Endothelial cell (in vitro differentiated cells): ENCODE measurements at places on chromosomes 12 and 14. TPM values are rescaled to one million over a fixed set of nuclear protein-coding genes. Genes with fewer than 3 reads are reported as not detected.

DNA sequence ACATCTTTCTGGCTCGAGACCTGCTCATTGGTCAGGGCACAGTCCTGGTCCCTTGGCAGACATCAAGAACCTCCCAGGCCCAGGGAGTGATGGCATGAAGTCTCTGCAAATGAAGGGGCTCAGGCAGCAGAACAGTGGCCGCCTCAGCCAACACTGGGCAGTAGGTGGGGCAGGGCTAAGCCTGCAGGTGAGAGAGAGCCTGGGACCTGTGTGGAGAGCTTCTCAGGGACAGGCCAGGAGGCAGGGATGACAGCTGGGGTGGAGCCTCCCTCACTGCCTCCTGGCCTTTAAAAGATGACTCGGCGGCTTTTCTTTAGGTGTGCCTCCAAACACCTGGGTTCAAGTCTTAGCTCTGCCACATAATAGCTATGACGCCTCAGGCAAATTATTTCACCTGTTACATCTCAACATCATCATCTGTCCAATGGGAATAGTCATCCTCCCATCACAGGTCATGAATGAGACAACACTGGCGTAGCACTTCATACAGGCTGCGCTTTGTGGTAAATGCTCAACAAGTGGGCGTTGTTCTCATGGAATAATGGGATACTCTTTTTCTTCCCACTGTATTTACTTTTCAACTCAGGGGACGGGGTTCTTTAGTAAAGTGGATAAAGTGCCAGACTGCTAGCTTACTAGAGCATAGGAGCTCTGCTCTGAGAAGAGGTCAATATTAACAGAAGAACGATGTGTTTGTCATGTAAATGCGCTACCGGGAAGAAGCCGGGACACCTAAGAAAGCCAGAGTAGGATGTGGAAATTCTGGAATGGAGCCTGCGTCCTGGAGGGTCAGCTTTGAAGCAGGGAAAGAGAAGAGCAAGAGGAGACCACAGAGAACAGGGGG lies 277.4 kb downstream of the FOXN3 start:
- no peak for DNase-seq

DNA sequence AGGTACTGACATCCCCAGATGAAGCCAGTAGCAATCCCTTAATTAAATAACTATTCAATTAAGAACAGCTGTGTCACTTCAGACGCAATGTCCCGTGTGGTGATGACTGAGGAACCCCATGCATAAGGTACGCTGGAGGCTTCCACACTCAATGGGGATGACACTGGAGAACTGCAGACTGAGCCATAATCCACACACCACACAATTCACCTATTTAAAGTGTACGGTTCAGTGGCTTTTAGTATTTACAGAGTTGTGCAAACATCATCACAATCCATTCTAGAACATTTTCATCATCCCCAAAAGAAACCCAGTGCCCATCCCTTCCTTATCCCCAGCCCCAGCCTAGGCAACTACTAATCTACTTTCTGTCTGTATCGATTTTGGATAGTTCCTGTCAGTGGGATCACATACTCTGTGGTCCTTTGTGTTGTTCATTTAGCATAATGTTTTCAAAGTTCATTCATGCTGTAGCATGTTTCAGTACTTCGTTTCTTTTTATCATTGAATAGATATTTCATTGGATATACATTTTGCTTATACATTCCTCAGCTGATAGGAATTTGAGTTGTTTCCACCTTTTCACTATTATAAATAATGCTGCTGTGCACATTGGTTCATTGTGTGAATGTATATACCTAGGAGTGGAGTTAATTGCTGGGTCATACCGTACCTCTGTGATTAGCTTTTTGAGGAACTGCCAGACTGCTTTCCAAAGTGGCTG lies 61.1 kb downstream of the NINJ2 start:
- DNase-seq: no peak

- DNase-seq: no peak
These were observed 20.2 kb upstream of the MLEC start for GRCh38 chr12:120666571-120667390.

DNA sequence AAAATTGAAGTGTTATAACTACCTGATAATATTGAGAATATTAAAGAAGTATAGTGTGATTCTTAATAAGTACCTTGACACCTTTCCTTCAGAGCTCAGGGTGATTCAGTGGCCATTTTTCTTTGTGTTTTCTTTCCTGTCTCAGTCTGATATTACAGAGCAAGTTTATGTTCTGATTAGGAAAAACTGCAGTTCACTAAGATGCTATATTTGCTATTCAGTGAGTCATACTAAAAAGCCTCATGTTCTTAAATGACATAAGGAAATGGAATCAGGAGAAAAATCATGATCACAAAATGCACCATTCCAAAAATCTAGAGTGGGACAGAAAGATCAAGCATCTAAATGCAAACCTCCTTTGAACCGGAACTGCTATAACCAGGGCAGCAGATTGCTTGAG lies 390.6 kb upstream of the ATP2B1 start:
- no peak for DNase-seq

- no peak for DNase-seq
These were observed 177.8 kb downstream of the GXYLT1 start for GRCh38 chr12:41966916-41967315.

DNA sequence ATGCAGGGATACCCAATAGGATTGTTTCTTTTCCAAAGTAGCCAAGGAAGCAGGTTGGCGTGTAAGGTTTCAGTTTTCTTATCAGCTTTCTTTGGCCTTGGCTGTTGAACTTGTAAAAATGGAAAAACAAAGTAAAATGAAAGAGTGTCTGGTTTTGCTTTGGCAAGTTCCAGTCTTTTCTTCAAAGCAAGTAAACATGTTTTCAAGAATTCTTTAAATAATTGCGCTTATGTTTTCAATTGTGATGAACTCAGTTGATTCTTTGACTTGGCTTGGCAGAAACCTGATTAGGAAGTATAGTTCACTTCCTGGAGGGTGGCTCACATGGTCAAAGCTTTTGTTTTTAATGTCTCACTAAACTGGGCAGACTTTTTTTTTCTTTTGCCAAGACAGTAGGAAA lies 112.2 kb upstream of the USP44 start:
- no peak for DNase-seq

- DNase-seq: no peak
These were observed 62.0 kb downstream of the DYRK2 start for GRCh38 chr12:67710582-67710981.

DNA sequence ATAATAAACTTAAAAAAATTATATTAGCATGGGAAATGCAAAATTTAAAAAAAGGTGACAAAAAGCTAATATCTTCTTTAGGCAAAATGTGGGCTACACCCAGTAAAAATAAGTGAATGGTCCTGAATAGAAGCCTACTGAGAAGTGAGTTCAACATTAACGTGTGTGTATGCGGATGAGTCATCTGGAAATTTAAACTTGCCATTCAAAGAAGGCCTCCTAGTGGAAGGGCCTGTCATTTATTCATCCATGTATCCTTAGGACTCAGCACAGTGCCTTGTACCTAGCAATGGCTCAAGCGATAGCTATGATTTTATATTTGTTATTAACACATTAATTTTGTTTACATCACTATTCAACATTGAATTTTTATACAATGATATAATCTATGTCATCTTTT lies 226.2 kb downstream of the NUBPL start:
- no peak for DNase-seq

DNA sequence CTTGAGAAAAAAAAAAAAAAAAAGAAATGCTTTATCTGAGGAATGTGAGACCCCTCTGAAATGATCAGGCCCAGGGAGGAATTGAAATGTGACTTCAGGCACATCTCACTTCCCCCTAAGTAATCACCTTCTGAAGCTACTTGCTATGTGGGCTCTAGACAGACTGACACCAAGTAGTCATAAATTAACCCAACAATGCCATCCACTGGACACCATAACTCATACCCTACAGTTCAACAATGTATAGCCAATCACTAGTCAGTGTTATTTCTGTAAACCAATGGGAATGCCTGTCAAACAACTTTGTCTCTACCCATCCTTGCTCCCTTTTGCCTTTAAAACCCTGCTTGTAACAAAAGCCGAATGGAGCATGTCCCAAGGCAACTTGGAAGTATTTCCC lies 182.7 kb upstream of the TMPO start:
- no peak for DNase-seq

DNA sequence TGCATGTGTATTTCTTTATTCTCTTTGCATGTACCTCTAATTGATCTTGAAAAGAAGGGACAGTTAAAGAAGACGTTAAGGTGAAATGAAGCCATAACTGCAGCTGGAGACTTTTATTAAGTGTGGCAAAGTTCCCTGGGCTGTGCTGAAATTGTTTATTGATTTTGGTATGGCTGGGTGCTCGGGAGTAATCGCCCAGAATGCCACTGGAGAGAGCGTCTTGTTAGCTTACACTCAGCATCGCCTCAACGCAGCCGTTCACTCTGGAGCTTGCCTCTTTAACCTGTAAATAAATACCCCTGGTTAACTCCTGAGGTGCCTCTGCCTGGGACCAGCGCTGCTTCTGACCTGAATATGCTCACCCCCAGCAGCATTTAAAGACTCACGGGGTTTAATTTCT lies 98.6 kb downstream of the GPATCH2L start:
- no peak for DNase-seq

DNA sequence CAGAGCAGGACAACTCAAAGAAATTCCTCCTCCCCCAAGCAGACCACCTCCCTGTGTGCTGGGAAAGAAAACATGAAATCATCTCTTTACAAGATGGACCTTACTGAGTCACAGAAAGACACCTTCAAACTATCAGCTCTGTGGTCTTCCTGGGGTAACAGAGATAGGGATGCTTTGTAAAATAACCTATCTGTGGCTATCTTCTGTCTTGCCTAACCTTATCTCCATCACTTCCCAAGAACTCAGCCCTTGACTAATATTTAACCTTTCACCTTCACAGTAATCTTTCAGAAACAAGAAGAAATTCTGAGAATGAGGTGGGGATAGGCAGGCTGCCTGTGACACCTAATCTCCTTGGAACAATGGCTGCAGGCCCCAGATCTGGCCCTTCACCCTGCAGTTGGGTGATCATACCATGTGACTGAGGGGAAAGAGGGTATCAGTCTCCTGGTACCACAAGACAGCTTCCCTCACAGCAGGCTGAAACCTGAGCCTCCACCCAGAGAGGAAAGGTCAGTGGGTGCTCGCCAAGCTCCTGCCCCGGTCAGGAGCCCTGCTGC lies 27.4 kb upstream of the CEBPE start:
- no peak for DNase-seq

DNA sequence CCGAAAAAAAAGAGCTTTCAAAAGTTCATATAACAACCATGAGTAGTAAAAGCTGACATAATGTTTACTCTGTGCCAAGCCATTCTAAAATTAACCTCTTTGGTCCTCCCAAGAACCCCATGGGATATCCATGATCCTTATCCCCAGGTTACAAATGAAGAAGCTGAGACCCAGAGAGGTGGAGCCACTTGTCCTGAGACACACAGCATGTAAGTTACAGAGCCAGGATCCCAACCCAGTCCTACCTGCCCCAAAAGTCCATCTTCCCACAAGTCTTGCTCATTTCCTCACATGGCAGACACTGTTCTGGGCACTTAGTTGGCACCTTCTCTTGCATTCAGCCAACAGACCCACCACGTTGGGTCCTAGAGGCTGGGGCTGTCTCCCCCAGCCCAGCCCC lies 37.1 kb downstream of the TRPV4 start:
- DNase-seq: no peak

DNA sequence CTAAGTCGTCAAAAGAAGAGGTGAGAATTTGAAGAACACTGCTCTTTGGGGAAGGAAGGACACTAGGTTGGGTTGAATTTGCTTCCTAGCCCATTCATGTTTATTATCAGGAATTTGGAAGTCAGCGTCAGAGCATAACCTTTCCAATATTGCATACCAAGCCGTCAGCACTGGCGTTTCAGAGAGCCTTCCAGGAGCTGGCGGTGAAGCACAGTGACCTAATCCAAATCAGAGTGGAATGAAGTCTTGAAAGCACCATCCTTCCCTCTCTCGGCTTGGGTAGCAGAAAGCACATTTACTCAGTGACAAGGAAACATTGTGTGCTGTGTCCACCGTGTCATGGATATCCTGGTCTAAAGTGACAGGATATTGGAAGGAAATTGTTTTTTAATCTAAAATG lies 240.3 kb upstream of the PELI2 start:
- no peak for DNase-seq

GRCh38 chr12:125861299-125862281 lies 796.4 kb downstream of the AACS start:
- no peak for DNase-seq

- DNase-seq: no peak
These were observed 233.7 kb downstream of the MON2 start for GRCh38 chr12:62700091-62700880.

GRCh38 chr14:94770251-94770749 lies 387 bp upstream of the GSC start:
- DNase-seq: no peak

DNA sequence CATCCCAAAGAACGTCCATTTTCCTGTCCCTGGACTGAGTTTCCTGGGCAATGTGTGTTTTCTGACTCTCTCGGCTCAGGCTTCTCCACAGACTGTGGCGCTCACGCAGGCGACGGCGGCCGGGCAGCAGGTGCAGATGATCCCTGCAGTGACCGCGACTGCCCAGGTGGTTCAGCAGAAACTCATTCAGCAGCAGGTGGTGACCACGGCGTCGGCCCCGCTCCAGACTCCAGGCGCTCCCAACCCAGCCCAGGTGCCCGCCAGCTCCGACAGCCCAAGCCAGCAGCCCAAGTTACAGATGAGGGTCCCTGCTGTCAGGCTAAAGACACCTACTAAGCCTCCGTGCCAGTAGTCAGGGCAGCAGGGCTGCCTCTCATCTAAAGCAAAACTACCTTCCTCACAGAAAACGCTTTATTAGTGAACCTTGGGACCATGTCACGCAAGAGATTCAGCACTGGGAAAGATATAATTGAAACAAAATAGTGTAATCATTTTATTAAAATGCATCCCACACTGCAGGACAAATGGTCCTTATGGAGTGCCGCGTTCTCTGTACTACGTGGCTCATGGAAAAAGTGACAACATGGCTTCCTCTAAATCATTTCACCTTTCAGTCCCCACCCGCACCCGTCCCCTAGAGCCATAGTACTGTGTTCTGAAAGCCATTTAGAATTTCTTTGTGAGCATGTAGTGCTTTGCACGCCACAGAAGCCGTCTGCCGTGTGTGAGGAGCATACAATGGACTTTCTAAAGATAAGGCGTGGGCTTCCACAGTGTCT lies 66.6 kb downstream of the DDX51 start:
- no peak for DNase-seq

GRCh38 chr14:24927809-24928208 lies 122.1 kb downstream of the STXBP6 start:
- no peak for DNase-seq

DNA sequence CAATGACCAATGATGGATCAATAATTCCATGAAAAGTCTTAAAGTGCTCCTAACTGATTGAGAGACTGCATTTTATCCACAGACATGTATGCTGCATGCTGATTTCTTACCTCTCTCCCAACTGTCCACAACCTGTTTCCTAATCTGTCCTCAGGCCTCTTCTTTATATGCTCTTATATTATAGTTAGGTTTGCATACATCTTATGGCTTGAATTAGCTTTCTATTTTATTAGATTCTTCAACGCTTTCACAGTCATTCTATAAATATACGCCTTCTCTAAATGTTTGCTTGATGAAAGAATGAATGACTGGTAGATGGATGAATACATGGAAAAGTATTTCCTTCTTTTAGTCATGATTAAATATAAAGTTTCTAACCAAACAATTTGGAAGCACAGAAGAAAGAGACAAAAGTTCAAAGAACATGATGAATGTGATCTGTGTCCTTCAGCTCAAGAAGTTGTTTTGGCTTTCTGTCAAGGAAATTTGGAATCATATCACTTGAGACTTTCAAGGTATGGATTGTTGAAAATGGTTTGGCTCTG lies 91.8 kb upstream of the NPAS3 start:
- DNase-seq: no peak

The GALNT16 gene
- total RNA-seq: 2.8 TPM

The IQSEC3 gene
- 13.2 TPM for total RNA-seq

The ASCL1 gene
- not detected for total RNA-seq

The MIA2 gene
- total RNA-seq: 19.8 TPM

The MUCL1 gene
- total RNA-seq: 15.4 TPM
